Stimulated activated CD8-positive, alpha-beta memory T cell treated with anti-CD3 and anti-CD28 coated beads, Interleukin-4, amount 100 ng/mL, for 4 hours (primary cell): ENCODE measurements at places on chromosomes 11 and 22.

- DNase-seq: no peak
These were observed 22.9 kb upstream of the A4GALT start for GRCh38 chr22:42743501-42743991.

DNA sequence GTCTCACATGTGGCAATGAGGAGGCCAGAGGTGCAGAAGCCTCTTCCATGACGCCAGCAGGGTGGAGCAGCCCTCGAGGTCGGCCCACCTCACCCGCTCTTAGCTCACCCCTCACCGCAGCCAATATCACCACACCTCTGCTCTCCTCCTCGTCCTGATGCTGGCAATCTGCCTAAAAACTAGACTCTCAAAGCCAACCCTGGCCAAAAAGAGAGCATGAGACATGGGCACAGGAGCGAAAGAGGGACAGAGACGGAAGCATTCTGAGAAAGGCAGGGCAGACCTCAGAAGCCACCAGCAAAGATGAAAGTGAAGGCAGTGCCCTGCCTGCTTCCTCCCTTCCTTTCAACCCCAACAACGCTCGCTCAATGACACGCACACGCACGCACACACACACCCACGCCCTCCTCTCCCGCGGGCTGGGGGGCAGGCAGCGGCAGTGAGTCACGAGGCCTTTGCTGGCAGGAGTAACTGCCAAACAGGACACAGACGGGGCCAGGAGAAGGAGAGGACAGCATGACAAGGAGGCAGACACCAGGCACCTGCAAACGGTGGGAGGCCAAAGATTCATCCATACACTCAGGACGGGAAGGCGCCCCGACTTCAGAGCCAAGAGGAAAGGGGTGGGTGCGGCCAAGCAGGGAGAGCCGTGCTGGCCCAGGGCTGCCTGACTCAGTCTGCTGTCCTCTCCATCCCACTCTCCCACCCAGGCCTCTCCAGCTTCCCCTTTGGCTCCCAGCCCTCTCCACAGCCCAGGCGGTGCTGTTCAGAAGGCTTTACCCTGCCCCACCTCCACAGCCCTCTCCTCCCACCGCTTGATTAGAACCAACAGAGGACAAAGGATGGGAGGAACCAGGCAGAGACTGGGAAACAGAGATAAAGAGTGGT is 11.4 kb downstream of the IGSF9B start:
- DNase-seq: peak; percentile 56

GRCh38 chr11:100816823-100817222 is 129.7 kb downstream of the ARHGAP42 start:
- DNase-seq: no peak

DNA sequence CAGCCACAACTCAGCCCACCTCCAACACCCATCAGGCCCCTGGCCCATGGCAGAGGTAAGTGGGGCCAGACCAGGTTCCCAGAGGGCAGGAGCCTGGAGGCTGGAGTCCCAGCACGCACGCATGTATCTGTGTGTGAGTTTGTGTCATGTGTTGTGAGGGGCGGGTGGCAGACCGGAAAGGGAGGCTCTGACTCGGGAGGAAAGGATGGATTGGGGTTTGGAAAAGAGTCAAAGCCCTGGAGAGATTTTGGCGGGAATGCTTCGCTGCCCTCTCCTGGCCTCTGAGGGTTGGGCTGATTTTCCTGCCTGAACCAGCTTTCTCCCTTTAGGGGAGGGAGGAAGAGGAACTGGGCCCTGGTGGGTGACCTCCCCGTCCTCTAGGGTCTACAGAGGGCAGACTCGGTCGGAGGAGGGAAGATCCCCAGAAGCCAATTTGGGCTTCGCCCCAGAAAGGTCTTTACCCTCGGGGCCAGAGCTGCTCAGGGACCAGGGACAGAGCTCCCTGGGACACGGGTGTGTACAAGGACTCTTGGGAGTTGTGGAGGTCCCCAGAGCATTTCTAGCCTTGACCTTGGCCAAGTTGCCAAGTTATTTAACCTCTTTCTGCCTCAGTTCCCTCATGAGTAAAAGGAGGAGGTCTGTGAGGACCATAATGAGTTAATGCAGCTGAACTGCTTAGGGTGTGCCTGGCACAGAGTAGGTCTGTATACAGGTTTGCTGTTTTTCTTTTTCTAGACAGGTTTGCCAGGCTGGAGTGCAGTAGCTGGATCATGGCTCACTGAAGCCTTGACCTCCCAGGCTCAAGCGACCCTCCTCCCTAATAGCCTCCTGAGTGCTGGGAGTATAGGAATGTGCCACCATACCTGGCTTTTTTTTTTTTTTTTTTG is 6.9 kb downstream of the C11orf68 start:
- DNase-seq: no peak

- DNase-seq: no peak
These were observed 14.8 kb upstream of the ALDH3B2 start for GRCh38 chr11:67689178-67689577.

DNA sequence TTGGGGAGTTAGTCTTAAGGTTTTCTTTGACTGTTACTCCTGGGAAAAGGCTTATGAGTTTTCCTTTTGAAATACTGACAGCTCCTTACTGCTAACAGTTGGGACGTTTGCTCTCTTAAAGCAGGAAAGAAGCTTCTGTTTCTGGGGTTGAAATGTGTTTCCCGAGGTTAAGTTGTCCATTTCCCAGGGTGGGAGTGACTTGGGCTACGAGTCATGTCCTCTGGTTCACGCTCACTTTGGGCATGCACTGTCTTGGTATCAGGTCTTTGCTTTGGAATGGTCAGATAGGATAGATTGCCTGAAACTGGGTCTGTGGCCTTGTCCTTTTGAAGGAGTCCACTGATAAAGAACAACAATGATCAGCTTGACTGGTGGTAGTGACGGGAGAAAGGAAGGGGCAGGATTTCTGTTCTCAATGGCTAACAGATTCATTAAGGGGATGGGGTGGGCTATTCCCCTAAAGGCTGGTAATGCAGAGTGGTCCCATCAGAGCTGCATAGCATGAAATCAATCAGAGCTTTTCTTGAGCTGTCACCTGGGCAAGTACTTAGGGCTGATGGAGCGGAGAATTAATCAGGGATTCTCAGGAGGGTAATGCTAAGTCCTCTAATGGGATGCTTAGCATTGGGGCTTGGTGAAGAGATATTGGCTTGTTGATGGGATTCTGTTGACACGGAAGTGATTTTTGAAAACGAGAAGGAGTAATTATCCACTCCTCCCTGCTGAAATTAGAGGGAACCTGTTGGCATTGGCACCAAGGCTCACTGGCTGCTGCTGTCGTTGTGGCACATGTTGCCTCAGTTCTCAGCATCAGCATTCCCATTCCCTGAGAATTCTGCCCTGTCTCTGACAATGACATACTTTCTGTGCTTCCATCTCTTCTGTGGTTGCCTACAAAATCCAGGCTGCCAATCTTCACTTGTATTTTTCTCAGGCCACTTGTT is 81.6 kb downstream of the TEAD1 start:
- DNase-seq: no peak

DNA sequence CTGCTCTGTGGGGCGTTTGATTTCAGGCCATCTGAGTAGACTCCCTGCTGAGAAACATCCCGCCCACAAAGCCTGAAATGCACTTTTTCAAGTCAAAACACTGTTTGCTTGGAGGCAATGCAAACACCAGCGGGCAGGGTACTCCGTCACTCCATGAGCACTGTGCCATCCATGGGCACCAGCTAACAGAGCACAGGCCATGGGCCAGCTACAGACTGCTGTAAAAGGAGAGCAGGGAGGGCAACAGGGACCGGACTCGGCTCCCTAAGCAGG is 16.6 kb upstream of the EFCAB6 start:
- no peak for DNase-seq

GRCh38 chr11:87722756-87723565 is 452.3 kb downstream of the RAB38 start:
- DNase-seq: no peak

- DNase-seq: no peak
These were observed 16.0 kb upstream of the FJX1 start for GRCh38 chr11:35602160-35602793.

- DNase-seq: no peak
These were observed 326.4 kb downstream of the GUCY1A2 start for GRCh38 chr11:106691807-106692365.

- DNase-seq: no peak
These were observed 118.1 kb downstream of the CCDC34 start for GRCh38 chr11:27244900-27245299.

DNA sequence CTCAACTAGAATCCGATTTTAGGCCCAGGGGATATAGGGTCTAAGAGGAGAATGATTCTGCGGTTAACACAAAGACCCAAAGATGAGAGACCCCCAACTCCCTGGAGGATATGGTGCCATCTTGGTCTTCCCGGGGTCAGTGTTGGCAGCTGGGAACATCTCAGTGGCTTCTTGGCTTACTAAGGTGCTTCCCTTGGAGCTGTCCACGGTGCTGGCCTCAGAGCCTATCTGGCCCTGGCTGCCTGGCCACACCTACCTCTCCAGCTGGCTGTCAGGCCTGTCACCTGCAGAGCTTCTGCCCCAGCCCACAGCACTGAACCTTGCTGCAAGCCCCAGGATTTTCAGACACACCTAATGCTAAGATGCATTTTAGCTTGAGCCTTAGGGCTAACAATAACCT is 70.7 kb upstream of the THY1 start:
- no peak for DNase-seq

DNA sequence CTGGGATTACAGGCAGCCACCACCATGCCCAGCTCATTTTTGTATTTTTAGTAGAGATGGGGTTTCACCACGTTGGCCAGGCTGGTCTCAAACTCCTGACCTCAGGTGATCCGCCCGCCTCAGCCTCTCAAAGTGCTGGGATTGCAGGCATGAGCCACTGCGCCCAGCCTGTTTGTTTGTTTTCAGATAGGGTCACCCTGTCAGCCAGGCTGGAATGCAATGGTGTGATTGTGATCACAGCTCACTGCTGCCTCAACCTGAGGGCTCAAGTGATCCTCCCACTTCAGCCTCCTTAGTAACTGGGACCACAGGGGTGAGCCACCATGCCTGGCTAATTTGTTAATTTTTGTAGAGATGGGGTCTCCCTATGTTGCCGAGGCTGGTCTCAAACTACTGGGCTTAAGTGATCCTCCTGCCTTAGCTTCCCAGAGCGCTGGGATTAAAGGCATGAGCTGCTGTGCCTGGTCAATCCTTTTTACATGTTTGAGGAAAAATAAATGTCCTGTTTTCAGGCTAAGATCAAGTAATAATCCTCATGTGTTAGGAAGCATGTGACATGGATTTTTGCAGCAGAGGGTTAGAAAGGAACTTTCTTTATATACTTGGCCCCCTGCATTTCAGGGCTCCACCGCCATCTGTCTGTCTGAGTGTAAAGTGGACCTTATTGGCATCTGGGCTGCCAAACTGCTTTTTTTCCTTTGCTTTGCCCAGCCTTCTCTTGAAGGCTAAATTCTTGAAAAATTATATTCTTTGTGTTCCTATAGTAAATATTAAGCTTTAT is 4.8 kb upstream of the SLC3A2 start:
- DNase-seq: no peak

GRCh38 chr22:37229012-37229804 is 14.9 kb downstream of the RAC2 start:
- no peak for DNase-seq

GRCh38 chr11:441418-442274 is at the start of gene ANO9:
ANO9 (minus strand) TSS chr11:442011; CDS start chr11:441926, 85 bp downstream.
- DNase-seq: peak; percentile 27
